ENCODE measurements at places on chromosomes 1 and 21.

DNA sequence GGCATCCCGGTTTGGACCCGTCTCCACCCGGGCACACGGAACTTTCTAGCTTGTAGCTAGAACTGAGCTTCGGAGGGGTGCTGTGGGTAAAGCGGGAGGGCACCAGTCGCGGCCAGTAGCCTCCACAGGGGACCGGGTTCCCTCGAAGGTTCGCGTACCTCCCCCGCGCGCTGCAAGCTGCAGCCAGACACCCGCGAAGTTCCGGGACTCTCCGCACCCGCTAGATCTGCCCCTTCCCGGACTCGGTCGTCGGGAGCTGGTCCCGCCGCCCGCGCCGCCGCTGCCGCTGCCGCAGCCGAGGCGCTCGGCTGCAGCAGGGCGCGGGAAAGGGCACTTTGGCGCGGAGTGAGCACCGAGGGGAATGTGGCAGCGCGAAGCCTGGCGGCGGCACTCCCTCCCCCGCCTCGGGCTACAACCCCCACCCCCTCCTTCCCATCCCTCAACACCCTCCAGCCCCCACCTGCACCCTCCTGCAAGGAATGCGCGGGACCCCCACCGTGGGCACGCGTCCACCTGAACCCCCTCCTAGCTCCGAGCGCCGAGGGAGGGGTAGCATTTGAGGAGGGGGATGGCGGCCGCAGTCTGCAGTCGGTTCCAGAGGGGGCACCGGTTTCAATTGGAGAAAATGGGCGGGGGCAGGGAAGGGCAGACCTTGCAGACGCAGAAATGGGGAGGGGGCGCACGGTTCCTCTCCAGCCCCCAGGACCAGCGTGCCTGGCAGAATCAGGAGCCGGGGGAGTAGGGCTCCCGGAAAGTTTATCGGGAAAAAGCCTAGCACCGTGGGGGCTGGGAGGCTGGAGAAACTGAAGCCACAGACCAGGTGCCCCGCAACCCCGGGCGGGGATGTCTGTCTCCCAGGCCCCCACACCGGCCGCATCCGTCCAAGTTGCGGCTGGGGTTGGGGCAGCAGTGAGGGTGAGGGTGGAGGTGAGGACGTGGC is 968 bp downstream of the CSMD2 start:
- DNase-seq, result no peak

- no peak for DNase-seq
These were observed 109.6 kb downstream of the AKT3 start for GRCh38 chr1:243740255-243740999.

DNA sequence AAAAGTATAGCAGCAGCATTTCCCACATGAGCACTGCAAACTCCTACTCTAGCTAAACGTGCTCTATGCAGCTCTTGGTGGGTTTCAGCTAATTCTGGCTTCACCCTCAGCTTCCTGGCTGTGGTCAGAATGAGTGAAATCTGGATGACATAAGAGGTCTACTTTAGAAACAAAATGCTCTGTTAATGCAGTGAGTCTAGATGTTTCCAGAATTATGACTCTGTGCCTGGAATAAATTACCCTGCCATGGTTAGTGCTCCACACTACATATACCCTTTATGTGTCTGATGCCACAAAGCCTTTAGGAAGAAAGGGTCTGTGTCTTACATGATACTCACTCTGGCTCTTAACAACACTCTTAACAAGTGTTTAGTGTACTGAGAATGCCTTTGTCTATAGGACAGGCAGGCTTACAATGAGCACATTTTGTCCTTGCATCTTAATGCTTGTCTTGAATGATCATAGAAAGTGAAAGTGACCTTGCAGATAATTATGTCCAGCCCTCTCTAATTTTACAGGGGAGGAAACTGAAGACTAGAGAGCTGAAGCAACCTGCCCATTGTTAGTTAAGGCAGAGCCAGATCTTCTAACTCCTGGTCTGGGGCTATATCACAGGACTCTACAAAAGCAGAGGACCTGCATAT is 9.2 kb downstream of the S100A10 start:
- no peak for DNase-seq

DNA sequence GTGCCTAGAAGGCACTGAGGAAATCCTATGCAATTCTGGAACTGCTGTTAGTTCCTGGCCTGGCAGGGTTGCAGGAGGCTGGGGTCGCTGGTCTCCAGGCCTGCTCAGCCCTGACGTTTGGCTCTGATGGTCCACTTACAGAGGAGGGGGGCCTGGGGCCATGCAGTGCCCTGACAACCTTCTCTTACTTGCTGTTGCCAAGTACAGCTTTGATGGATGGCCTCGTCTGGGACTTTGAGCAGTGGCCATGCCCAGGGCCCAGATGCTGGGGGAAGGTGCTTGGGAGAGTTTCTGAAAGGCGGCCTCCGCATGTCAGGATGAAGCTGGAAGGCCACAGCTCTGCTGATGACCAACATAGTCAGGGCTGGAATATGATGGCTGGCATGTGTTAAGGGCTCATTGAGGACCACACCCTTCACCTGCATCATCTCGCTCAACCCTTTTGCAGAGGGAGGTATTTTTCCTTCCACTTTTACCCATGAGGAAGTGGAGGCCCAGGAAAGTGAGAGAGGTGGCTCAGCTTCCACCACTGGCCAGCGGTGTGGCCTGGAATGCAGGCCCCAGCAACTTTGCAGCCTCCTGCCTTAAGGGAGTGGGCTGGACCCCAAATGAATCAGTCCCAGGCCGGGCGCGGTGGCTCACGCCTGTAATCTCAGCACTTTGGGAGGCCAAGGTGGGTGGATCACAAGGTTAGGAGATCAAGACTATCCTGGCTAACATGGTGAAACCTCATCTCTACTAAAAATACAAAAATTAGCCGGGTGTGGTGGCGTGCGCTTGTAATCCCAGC is 34.7 kb upstream of the LRRC3 start:
- no peak for DNase-seq

GRCh38 chr21:45412909-45413611 is 8.1 kb downstream of the COL18A1 start:
- DNase-seq, result no peak

- no peak for DNase-seq
These were observed 54.4 kb upstream of the WNT2B start for GRCh38 chr1:112454316-112454715.

GRCh38 chr1:71053758-71054157 is 6.1 kb upstream of the PTGER3 start:
- DNase-seq, result no peak

DNA sequence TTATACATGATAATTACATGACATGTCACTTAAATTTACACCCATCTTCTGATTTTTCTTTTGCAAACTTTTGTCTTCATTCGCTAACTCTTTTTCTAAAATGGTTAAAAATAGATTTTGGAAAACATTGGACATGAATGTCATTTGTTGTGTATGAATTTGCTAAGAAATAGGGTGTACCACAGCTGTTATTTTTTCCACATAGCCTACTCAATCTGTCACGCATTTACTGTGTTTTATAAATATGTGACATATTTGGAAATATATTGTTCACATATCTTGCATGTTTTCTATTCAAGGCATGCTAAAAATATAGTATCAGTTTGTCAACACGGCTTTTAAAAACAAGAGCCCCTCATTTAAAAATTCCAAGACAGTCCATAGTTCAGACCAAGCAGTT is 47.9 kb upstream of the TARBP1 start:
- no peak for DNase-seq

DNA sequence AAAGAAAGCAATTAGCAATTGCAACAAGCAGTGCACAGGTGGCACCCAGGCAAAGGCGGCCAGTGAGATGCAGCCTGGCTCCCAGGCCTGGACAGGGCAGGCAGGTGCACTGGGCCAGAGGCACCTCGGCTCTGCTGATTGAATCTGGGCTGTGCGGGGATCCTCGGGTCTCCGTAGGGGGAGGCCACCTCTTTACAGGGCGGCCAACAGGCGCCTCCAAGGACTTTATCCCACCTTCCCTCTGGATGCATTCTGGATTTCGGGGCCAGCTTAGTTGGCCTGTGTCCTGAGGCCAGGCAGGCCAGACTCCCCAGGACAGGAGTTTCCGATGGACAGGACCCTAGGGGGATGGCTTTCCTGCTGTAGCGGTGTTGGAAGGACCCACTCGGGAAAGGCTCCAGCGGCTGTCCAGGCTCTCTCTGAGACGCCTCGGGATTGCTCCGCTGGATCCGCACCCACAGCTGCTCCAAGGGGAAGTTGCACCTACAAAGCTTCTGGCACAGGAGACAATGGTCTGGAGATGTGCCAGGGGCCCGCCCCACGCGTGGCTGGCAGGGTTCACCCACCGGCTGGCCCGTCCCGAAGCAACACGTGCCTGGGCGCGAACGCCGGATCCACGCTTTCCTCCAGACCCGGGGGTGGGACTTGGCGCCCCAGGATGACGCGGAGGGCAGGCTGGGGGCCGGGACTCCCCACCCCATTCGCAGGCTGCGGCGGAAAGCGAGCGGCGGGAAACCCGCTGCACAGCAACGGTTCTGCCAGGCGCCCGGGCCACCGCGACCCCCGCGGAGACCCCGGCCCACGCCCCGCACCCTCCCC is 810 bp downstream of the SLC19A1 start:
- DNase-seq, result peak; percentile 46

DNA sequence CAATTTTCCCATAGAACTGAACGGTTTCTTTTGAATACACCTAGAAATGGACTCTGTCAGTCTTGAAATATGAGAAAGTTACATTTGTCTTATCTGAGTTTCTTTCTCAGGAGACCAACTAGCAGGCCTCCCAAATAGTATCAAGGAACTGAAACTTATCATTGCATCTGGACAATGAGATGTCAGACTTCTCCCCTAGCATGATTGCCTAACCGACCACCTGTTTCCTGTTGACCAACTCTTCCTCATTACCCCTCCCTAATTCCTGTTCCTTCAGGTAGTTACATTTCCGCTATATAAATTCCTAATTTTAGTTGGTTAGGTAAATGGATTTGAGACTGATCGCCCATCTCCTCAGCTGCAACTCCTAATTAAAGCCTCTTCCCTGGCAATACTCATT is 1587.3 kb downstream of the NCAM2 start:
- no peak for DNase-seq

GRCh38 chr1:229590119-229590518 is 31.6 kb upstream of the ABCB10 start:
- DNase-seq, result no peak

DNA sequence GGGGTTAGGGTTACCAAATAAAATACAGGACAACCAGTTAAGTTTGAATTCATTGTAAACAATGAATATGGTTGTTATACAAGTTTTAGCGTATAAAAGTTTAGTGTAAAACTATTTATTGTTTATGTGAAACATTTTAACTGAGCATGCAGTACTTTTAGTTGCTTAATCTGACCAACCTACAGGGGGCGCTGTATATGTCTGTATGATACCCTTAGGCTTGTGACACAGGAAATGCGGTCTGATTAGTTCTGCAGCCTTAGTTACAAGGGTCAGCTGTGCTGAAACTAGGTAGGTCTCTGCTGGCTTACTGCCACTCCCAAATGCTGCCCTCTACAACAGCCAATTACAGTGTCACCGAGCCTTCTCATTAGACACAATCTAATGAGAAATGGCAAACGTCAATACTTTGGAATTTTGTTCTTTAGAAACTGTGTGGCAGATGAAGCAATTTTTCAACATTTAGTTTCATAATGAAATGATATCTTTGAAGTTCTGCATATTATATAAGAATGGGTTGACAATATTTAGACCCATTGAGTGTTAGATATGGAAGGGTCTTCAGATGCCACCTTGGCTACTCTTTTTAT is 56.2 kb downstream of the NTNG1 start:
- DNase-seq, result no peak
